ENCODE measurements at places on chromosomes 7 and 10.

DNA sequence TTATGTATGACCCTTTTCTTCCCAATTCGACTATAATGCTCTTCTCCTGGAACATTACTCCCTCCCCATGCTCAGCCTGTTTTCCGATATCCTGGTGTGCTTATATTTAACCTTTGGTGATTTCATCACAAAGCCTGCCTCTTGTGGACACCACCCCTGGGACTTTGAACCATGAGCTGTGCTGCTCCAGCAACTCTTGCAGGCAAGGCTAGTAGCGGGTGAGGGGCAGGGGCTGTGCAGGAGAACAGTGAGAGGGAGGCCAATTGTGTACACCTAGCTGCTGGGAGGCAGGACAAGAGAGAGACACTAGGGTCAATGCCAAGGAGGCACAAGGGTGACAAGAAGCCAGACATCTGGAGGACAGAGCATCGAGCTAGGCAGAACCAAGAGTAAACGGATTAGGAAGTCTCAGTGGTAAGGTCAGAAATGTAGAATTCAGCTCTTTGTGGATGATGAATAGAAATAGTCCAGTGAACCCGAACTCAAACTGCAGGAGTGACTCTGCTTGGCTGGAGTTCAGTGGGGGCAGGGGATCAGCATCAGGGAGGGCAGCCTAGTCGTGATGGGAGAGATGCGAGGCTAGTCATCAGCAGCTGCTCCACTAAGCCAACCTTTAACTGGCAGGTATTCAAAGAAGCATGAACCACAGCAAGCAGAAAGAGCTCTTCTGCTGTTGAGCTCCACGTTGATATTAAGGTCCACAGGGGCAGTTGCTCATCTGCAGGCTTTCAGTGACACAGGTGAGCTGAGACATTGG lies 31.0 kb upstream of the MKI67 start:
- DNase-seq: no peak

DNA sequence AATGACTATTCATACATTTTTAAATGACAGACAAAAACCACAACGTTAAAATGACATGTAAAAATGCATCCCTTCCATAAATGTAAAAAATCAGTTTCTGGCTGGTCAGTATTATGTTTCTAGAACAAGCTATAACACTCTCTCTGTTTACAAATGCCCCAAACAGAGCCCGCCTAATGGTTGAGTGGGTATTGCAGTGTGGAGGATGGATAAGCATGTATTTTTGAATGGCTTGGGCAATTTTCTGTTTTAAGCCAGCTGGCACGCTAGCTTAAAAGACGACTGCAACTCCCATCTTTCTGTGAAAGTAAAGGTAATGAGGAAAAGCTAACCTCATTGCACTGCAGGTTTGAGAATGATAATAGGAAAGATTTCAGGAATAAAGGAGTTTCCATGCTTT lies 430.7 kb downstream of the PARD3 start:
- no peak for DNase-seq

DNA sequence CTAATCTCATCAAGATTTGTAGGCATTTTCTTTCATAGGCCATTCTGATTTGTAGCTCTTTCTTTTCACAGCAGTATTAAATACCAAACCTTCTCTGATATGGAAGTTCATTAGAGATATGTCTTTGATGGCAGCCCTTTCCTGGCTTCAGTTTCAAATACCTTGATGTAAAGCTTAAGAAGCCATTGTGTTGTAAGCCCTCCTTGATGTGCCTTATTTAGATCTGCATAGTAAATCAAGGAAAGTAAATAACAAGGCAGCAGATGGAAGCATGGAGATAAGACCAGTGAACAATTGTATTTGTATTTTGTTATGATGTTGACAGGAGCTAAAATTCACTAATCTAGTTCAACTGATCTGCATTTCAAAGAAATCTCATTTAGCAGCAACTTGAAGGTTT lies 234.9 kb upstream of the PPP1R3A start:
- no peak for DNase-seq

DNA sequence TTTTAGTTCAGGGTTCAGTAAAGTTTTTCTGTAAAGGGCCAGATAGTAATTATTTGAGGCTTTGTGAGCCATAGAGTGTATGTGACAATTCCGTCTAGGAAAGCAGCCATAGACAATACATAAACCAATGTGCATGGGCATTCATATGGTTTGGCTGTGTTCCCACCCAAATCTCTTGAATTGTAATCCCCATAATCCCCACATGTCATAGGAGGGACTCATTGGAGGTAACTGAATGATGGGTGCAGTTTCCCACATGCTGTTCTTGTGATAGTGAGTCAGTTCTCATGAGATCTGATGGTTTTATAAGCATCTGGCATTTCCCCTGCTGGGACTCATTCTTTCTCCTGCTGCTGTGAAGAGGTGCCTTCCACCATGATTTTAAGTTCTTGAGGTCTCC lies 29.9 kb downstream of the SEC61G start:
- no peak for DNase-seq

GRCh38 chr7:51482976-51483375 lies 166.4 kb upstream of the COBL start:
- DNase-seq: no peak

DNA sequence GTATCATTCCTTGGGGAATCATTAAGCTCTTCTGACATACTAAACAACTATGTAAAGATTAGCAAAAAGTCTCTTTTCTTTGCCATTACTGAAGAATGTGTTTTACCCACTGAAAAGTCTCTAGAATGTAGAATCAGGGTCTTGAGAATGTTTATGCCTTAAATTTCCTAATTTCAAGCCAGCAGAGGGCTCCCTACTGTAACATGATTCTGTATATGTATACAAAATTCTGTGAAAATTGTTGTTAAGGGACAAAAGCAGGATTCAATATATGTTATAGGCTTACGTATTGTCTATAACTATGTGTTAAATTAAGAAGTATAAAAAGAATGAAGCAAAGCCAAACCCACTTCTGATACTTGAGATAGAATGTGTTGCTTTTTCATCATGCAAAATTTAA lies 296.9 kb upstream of the DGKB start:
- no peak for DNase-seq

DNA sequence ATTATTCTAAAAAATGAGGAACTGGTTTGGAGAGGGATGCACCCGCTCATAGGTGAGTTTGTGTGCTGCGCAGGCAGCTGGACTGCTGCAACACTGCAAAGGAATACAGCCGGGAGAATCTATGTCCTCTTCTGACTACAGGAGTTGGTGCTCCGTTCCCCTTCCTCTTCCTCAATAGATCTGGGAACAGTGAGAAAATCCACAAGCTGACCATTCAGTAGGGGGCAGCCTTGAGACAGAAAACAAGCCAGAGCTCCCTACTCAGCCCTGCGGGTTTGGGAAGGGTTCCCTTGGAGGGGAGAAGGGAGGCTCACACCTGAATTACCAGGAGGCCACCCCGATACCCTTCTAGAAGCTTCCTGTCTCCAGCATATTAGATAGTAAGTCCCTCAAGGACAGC lies 87.3 kb upstream of the FOXI2 start:
- DNase-seq: no peak

- peak; percentile 29 for DNase-seq
These were observed 1.3 kb upstream of the ACHE start for GRCh38 chr7:100896732-100897608.

DNA sequence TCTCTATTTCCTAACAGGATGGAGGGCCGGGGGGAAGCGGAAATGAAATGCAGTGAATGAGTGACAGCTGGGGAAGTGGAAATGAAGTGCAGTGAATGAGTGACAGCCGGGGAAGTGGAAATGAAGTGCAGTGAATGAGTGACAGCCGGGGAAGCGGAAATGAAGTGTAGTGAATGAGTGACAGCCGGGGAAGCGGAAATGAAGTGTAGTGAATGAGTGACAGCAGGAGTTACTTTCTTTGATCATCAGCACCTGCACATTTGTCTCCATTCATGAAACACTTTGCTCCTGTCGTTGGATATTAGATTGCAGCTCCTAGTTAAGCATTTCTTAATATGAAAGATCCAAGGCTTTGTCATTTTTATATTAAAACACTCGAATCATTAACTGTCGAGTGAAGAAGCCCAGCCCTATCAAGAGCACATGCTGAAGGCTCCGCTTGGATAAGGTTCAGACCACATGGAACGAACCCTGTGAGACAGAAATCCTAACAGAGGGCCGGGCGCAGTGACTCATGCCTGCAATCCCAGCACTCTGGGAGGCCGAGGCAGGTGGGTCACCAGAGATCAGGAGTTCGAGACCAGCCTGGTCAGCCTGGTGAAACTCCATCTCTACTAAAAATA lies 406.0 kb upstream of the ADARB2 start:
- DNase-seq: no peak

DNA sequence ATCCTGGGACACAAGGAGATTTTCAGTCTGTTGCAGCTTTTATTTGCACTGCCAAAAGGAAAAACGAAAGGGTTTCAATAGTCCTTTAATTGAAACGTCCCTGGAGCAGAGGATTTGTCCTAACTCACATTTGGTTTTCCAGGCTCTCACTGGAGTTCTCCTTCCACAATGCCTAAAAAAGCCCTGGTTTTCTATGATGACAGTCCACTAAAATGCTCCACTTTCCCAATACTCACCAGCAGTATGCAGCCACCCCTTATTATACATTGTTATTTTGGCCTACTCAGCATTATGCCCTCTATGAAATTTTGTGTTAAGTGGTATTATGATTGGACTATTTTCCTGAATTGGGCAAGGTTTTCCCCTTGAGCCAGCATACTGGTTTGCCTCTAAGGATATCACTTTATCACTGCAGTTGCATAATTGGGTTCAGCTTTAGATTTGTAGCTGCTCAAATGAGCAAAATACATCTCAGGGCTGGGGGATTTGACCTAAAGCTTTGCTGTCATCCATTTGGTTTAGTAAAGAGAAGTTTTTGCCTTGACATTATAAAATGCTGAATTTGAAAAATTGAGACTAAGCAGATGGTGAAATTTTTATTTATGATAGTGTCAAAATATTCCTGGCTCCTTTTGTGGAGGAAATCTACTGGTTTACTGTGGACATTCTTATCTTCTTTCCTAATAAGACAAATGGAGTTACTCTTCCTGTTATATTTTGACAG lies 239.2 kb downstream of the RNLS start:
- no peak for DNase-seq

- no peak for DNase-seq
These were observed 533.2 kb downstream of the PARD3 start for GRCh38 chr10:34281661-34282582.

- DNase-seq: no peak
These were observed 35.9 kb downstream of the NDUFB2 start for GRCh38 chr7:140732416-140732815.

DNA sequence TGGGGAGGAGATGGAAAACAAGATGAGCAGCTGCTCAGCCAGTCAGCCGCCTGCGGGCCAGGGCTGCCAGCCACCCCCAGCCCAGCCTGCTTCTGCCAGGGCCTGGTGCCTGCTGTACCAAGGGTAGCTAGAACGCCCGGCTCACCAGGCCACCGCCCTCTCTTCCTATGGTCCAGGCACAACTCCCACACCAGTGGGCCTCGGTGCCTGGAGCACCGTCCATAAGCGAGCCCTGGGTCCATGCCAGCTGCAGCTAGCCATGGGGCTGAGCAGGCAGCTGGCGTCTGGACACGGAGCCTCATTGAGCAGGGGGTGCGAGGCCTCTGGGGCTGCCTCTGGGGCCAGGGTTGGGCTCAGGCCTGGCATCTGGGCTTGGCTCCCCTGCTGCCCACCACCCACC lies 8.5 kb upstream of the RABGEF1 start:
- no peak for DNase-seq

DNA sequence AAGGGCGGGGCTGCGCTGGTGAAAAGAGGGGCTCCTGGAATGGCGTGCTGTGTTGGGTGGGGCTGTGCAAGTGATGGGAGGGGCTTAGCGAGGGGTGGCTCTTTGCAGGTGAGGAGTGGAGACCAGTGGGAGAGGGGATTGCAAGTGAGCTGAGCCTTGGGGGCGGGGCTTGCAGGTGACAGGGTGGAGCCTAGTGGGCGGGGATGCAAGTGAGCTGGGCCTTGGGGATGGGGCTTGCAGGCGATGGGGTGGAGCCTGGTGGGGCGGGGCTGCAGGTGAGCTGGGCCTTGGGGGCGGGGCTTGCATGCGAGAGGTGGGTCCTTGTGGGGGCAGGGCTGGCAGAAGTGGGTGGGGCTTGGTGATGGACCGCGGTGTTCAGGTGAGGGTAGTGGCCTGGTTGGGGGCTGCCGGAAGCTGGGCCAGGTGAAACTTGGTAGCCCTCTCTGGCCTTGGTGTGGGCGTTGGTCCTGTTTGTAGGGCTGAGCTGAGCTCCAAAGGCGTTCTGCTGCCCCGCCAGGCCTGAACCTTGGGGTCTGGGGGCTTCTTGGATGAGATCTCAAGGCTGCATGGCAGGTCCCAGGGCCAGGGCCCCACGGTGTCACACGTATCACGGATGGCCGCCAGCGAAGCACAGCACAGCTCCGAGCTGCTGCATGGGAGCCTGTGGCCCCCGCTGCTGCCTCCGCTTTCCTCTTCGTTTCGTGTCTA lies 743 bp upstream of the PITRM1 start:
- peak; percentile 90 for DNase-seq

DNA sequence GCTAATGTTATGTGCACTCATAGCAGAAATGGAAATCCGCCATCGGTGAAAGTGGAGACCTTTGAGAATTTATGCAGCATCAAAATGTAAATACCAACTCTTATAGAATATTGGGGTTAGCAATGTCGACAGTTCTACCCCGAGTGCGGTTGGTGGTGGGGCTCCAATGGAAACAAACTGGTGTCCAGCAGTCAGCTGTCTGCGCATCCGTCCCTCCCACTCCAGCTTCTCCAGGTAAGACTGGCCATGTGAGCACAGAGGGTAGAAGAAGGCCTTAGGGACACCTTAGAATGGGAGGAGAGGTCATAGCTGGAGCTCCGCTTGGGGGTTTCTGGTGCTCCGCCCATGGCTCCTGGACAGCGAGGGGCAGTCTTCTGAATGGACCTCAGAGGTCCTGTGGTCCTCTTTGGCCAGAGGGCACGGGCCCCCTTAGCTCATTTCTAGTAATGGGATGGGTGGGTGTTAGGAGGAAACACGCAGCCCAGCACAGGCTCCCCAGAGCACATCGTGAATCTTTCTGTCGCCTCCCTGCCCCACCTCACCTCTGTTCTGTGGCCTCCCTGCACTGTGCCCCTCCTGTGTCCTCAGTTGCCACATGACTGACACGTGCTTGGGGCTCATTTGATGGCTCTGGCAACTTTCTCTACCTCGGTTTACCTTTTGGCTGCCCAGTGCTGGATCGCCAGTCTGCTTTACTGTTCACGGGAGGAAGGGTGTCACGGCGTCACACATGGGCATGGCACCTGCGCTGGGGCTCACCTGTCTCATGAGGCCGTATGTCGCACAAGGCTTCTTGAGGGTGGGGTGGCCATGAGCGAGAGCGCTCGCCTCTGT lies 50.0 kb downstream of the MGMT start:
- no peak for DNase-seq

- DNase-seq: no peak
These were observed 5.6 kb downstream of the TPK1 start for GRCh38 chr7:144830024-144830785.

All from NCI-H2171 (cell line).